Endothelial cell of umbilical vein (primary cell): ENCODE measurements at places on chromosomes 4 and X. TPM values are rescaled to one million over a fixed set of nuclear protein-coding genes. Genes with fewer than 3 reads are reported as not detected.

The KLHL5 gene
- total RNA-seq: 54.6 and 64.2 TPM in 2 replicates

The RNF128 gene
- total RNA-seq: not detected in 2 replicates

The SMR3B gene
- total RNA-seq: not detected in 2 replicates

- H3K36me3 ChIP-seq: no peaks in the 10 kb centered on the region
- H3K4me1 ChIP-seq: no peaks in the 10 kb centered on the region
- H3K27me3 ChIP-seq: no peaks in the 10 kb centered on the region
- DNase-seq: no peak
- no peak overlapping the region for H3K27ac ChIP-seq
- H3K4me3 ChIP-seq: no peak overlapping the region
Measured at GRCh38 chr4:174834477-174834876, 5.4 kb upstream of the GLRA3 start.
